ENCODE measurements at places on chromosomes 11 and 22. TPM values are rescaled to one million over a fixed set of nuclear protein-coding genes. Genes with fewer than 3 reads are reported as not detected.

DNA sequence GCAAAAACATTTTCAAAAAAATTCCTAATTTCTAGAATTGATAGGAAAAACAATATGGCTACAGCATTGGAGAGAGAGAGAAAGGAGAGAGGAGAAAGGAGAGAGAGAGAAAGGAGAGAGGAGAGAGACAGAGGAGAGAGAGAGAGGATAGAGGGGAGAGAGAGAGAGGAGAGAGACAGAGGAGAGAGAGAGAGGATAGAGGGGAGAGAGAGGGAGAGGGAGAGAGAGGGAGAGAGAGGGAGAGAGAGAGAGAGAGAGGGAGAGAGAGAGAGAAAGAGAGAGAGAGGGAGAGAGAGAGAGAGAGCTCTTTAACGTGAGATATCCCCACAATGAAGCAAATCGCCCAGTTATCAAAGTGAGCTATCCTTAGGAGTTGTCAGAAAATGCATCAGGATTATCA is 737 bp upstream of the TYR start:
- no peak for DNase-seq

DNA sequence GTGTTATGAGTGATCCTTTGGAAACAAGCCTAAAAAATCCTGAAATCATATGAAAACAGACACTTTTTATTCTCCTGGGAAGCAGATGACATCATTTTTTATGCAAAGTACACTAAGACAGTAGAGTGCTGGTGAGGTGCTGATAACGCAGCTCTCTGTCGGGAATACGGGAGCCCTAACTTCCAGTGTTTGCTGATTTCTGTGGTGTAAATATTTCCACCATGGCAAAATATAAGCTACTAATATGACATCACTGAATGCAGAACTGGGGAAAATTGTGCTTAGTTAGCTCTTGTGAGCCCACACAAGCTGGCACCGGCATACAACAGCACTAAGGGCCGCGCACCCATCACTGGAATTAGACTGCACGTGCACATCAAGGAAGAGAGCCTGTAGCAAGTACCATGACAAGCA is 82.6 kb downstream of the FAM76B start:
- DNase-seq: no peak

GRCh38 chr11:126408901-126409619 is 53.6 kb downstream of the ST3GAL4 start:
- DNase-seq: no peak

- DNase-seq: no peak
Observed at GRCh38 chr22:48070083-48070482, 1307.6 kb downstream of the TBC1D22A start.

DNA sequence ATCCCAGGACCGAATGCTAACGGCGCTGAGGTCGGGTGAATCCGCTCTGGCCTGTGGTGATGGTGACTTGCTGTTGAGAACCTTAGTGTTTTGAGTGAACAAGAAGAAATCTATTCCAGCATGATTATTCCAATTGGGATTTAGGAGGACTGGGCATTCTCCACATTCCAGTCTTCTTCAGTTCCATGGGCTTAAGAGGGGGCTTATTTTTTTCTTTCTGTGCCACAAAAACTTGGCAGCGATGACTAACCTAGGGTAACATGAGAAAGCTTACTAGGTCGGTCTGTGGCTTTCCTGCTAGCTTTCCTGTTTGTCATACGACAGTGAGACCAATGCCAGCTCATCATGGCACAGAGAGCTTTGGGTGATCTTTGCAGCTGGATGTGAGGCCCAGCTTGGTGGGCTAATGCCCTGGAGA is 62.9 kb upstream of the ATXN10 start:
- DNase-seq: no peak

DNA sequence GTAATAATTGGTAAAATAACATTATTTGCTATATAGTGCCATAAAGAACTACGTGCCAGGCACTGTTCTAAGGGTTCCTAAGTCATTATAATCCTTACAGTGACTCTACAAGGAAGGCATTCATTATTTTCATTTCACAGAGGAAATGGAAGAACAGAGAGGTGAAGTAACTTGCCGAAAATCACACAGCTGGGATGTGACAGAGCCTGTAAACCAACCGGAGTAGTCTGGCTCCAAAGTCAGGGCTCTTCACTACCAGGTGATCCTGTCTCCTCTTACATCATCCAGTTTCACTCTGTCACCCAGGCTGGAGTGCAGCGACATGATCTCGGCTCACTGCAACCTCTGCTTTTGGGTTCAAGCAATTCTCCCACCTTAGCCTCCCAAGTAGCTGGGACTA is 59.2 kb upstream of the RBFOX2 start:
- no peak for DNase-seq

DNA sequence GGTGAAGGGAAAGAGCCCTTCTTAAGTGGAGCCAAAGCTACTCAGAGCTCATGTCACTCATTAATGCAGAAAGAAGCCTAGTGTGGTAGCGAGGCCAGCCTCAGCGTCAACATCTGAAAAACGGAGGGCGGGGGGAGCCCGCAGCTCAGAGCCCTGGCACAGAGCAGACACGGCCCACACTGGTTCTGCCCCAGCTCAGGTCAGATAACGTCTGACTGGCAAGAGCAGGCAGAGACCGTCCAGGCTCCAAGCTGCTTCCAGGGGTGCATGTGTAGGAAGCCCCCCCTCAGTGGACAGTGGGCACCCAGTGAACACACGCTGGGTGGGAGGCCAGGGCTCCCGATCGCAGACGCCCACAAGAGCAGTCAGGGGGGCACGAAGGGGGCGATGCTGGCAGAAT is 100.8 kb downstream of the SHANK2 start:
- no peak for DNase-seq

DNA sequence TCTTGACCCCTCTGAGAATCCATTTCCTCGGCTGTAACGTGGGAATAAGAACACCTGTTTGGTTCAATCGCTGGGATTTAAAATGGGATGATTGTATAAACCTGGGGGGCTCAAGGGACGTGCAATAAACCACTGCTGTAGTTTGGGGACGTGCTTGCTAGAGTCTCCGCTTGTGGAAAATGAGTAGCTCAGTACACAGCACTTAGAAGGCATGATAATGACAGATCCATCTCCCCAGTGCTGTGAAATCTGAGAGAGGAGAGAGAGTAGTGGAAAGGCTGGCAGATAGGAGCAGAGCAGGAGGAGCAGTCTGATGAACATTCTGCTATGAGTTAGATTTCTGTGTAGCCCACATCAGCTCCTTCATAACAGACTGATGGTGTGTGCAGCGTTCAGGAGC is 256.5 kb downstream of the MN1 start:
- DNase-seq: no peak

The H19 gene
- 140 TPM for polyA plus RNA-seq

The HEPN1 gene
- polyA plus RNA-seq: not detected

The OR8K5 gene
- polyA plus RNA-seq: not detected
